Effector CD4-positive, alpha-beta T cell (primary cell): ENCODE measurements at places on chromosomes 2 and 18.
A peak's percentile ranks its signal among the peaks of the same experiment; 100 is the strongest.

DNA sequence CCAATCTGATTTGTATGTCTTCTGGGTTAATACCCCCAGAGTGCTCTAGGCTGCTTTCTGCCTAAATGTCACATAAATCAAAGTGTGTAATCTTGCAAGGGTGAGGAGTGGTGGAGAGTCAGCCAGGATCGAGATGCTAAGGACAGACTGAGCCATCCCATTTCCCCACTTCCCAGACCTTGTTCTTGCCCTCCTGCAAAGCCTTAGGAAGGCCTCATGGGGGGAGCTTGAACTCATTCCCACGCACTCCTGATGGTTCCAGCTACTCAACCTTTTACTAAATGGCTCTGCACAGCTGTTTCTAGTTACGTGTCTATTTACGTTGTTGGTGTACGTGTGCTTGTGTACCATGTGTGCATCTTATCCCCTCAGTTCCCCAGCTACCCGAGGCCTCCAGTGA is 423.6 kb upstream of the TNP1 start:
- DNase-seq, result no peak

- no peak for DNase-seq
Observed at GRCh38 chr2:225090746-225091145, 48.5 kb upstream of the DOCK10 start.

DNA sequence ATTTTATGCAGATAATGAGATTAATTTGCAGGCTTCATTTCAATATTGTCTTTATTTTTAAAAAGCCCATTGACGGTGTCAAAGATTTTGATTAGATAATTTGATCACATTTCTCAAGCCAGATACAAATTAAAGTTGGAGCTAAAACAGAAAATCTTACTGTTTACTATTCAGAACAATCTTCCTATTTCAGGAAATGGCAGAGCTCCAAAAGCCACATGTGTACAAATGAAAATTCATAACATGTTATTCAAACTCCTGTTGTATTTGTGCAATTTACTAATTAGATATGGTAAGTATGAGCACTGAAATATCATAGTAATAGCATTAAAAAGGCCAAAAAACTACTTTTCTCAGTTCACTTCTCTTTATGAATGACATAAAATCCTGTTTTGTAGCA is 682.9 kb downstream of the KCNJ3 start:
- DNase-seq, result no peak

DNA sequence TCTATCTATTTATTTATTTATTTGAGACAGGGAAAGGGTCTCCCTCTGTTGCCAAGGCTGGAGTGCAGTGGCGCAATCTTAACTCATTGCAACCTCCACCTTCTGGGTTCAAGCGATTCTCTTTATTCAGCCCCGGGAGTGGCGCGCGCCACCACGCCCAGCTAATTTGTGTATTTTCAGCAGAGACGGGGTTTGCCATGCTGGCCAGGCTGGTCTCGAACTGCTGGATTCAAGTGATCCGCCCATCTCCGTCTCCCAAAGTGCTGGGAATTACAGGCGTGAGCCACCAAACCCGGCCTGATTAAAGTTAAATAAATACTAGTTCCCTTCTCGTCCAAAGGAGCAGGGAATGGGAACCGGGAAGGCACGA is 4.2 kb upstream of the CTDSP1 start:
- DNase-seq, result no peak

DNA sequence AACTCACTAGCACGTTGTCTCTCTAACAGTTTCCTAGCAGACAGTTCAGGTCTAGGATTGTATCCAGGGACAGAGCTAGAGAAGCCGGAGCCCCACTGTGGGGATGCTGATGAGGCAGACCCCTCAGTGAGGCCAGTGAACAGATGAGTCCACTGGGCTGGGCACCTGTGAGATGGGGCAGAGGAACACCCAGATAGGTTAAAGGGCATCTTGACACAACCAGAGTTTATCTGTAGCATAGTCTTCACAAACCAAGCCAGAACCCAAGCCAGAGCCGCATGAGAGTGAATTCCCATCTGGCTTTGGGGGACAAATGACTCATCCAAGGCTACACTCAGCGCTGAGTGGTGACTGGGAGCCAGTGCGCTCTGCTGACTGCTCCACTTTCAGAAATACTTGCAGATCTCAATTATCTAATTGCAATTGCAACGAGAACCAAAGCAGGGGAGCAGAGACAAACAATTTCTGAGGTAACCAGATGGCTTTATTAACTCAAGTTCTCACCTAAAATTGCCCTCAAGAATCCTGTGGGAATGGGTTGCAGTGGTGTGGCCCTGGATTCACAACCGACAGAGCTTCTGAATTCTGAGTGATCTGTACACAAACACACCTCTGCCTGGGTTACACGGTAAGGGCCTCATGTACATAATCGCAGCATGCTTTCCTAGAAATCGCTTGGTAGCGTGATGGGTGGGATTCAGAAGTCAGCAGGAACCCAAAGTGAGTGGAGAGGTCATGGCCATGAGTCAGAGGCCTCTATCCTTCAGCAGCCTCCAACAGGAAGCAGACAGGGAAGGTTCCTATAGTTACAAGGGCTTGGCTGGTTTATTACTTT is 48.7 kb upstream of the MSH2 start:
- no peak for DNase-seq

DNA sequence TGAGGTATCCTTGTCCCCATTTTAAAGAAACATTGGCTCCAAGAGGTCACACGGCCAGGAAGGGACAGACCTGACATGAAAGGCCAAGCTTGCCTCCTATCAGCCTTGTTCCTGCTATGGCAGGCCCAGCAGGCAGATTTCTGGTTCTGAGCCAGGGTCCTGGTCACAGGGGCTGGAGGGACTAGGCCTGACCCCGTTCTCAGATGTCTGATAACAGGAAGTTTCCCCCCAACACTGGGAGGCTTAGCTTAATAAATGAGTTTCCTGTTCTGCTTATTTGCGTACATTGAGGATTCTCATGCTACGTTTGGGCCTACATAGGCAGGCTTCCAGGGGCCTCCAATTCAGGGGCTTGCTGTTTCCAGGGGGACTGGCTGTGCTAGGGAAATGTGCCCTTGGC is 107.8 kb upstream of the LTBP1 start:
- no peak for DNase-seq

DNA sequence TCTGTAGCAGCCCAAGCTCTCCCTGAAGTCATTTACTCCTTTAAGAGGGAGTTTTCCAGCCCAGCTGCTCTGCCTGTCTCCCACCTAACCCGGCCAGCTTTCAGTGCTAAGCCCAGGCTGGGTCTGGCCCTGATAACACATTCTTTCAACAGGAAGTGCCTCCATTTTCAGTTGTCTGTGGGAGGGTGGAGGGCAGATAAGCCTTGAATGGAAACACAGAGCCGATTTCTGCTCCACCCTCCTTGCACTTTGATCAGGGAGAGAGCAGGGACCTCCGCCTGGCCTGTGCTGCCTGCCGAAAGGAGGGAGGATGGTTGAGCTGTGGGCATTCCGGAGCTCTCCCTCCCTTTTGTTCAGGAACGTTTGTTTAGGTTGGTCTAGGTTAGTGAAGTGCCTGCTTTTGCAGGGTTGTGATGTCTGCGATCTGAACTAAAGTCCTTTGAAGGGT is 24.8 kb downstream of the GATA6 start:
- DNase-seq, result no peak

- DNase-seq, result no peak
Observed at GRCh38 chr18:57833441-57834101, 30.5 kb upstream of the ATP8B1 start.

GRCh38 chr2:121794233-121794632 is 38.8 kb downstream of the TSN start:
- DNase-seq, result no peak

DNA sequence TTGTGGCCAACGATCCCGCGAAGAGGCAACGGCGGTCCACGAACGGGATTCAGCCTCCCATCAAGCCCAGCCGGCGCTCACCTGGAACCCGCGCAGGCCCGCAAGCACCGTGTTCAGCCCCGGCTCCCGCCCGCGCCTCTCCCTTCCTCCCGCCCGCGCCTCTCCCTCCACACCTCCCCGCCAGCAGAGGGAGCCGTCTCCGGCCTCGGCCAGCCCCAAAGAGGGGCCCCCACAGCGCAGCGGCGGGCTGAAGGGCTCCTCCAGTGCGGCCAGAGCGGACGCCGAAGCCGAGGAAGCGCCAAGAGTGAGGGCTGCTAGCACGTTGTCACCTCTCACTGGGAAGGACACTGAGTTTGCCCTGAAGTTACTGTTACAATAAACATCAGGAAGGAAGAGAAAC is 55.3 kb upstream of the LAPTM4A start:
- DNase-seq, result no peak

GRCh38 chr2:163324677-163325076 is 411.1 kb downstream of the FIGN start:
- no peak for DNase-seq

GRCh38 chr2:45418532-45418931 is 192.5 kb downstream of the SRBD1 start:
- no peak for DNase-seq

- DNase-seq, result no peak
Observed at GRCh38 chr18:9571546-9571945, 42.8 kb downstream of the PPP4R1 start.

DNA sequence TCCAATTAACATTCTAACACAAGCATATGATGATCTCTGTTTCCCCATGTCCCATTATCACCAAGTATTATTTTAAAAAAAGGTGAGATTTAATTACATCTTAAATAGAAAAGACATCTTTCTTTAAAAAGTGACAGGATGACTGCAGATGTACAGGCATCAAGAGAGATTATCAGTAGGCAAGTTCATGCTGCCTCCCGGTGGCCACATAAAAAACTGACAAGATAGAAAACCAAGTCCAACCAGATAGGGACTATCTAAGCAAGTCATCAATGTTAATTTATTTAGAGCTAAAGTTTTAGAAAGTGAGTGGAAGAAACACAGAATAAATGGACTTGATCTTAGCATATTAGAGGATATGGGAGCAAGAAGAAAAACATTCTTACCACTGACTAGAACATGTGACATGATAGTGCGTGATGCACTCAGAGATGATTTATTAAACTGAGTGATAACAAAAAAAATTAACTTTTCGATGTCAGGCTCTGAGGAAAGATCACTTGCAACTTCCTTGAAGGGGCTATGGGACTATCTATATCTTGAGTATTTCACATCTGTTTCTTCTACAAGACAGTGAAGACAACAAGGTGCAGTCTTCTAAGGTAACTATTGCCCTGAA is 5.4 kb upstream of the TDRD15 start:
- DNase-seq, result no peak

- no peak for DNase-seq
Observed at GRCh38 chr2:168328421-168328820, 81.0 kb upstream of the STK39 start.

DNA sequence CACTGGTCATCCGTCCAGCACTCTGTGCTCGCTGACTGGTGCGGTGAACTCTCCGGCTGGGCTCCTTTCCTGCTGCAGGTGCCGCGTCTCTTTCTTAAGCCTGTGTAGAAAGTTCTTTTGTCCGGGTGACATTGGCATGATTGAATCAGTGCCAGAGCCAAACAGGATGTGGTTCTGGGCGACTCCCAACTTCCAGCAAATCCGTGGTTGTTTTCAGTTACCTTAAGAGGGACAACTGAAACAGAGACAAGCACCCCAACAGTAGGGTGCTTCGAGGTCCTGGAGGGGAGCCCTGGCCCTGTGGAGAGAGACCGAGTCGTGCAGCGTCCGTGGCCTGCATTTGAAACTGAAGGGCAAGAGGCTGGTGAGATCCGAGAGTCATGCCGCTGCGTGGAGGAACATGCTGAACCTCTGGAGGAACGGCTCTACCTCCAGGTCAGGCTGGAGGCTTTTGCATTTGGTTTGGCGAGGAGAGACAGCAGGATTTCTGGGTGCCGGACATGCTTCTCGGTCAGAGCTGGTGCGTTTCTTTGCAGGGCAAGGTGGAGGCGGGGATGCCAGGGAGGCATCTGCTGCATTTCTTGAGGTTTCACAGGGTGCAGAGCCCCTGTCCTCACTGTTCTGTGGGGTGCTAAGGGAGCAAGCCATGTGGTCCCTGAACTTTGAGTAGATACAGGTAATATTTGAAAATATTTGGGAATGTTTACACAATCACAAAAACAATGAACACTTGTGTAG is 26.8 kb downstream of the SH3BP4 start:
- no peak for DNase-seq

DNA sequence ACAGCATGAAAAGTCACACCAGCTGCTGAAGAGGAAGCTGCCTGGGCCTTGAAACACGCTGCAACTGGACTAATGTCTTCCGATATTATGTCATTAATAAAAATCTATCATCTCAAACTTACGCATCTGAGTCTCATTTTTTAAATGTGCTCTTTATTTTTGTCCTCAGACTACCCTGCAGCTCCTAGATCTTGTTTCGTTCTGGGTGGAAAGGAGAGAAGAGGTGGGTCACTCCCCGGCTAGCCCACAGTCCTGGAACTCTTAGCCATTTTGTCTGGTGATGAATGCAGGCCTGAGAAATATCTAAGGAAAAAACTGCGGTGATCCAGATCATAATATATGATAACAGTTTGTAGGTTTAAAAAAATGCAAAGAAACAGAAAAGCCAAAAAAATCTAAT is 73.3 kb downstream of the TXNL1 start:
- no peak for DNase-seq

DNA sequence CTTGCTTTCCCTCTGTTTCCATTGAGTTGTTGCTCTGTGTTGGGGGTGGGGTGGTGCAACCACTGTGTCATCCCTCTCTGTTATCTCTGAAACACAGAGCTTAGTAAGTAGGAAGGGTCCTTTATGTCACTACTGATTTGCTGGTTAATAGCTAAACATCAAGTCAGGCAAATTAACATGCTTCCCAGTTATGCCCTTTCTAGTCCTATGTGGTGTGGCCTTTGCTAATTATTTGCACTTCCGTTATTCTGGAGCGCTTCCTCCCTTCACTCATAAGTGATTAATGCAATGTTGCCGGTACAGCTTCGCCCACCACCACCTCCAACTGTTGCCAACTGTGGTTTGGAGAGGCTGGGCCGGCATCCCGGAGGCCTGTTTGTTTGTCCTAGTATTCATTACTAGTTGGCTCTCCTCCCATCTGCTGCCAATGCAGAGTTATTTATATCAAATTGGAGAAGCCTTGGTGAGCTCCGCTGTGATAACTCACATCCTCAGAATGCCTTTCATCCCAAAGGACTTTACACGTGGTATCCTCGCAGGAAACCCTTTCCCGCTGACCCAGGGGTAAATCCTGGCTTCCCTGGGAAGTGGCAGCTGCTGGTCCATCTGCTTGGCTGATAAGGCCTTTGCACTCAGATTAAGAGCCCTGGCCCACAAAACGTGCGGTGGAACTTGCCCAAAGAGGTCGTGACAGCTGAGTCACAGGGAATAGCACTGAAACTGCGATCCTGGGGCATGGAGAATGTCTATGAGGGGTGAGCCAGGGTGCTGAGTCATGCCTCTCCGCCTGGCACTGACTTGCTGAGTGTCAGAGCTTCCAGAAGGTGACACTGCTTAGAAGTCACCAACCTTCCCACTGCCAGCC is 72.0 kb upstream of the ZCCHC2 start:
- DNase-seq, result no peak

GRCh38 chr2:10229462-10230099 is 73.1 kb upstream of the HPCAL1 start:
- no peak for DNase-seq

- peak; percentile 6 for DNase-seq
Observed at GRCh38 chr2:75199428-75200011, at the start of gene TACR1. TACR1 (minus strand) TSS chr2:75199520; CDS start chr2:75198934, 586 bp downstream.

DNA sequence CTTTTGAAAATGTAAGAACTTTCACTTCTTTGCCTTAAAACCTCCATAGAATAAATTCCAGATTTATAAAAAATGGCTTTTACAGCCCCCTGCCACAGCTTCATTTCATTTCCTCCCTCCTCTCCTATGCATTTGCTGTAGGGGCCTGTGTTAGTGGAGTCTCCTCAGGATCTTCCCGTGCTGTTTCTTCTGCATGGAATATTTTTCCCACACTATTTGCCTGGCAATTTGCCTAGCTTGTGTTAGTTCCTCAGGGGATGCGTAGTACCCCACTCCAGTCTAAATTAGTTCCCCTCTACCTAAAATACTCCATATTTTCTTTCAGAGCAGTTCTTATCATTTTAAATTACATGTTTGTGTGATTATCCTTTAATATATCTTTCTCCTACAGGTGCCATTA is 262.2 kb downstream of the PLCL1 start:
- DNase-seq, result no peak
